ENCODE measurements at places on chromosomes 4 and X.

DNA sequence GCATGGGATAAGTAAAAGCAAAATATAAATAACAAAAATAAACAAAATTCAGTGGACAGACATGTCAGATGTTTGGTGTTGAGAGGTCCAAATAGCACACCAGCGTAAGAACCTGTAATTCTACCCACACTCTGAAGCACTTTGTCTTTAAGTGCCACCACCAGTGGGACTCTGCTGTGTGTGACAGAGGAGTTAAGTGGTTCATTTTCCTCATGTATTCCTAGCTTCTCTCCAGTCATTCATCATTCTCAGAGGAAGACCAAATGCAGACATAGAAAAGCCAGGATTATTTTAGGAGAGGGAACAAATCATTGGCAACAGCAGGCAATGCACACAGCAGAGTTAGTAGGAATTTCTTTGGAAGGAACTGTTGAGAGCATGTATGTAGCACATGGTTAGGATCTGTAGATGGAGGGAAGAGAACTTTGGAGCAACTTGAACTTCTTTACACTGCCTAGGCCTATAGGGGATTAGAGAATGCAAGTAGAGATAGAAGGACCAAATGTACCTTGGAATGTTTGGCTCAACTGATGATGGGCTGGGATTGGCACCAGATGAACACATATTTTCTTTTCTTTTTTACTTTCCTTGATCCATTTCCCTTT, 43.0 kb upstream of the ARHGAP24 start:
- no peak for DNase-seq

DNA sequence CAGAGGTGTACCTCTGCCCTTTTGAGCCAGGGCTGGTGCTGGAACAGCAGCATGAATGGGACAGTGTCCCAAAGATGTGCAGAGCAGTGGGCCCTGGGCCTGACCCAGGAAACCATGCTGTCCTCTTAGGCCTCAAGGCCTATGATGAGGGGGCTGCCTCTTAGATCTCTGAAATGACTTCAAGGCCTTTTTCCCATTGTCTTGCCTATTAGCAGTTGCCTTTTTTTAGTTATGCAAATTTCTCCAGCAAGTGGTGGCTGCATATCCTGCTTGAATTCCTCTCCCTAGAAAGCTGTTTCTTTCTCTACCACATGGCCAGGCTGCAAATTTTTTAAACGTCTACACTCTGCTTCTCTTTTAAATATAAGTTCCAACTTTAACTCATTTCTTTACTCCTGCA, 160.3 kb downstream of the CFAP299 start:
- DNase-seq, result no peak

GRCh38 chrX:130529531-130529930, 127.7 kb downstream of the RBMX2 start:
- DNase-seq, result no peak

GRCh38 chr4:170682558-170683294, 593.0 kb upstream of the AADAT start:
- no peak for DNase-seq

DNA sequence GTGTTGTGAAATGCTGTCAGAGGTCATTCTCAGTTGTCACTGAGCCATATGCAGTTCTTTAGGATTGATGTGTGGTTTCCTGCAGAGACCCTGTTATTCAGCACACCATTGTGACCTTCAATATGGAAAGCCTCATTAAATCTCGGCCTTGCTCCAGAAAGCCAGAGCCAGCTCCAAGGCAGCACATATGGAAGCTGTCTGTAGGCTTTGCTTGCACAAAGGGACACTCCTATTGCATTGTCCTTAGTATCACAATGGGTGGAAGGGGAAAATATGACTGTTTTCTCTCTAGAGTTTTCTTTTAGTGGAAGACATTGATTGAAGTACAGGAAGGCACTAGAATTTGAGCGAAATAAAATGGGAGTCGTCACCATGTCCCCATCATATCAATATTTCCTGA, 179.0 kb downstream of the CEP135 start:
- DNase-seq, result no peak

DNA sequence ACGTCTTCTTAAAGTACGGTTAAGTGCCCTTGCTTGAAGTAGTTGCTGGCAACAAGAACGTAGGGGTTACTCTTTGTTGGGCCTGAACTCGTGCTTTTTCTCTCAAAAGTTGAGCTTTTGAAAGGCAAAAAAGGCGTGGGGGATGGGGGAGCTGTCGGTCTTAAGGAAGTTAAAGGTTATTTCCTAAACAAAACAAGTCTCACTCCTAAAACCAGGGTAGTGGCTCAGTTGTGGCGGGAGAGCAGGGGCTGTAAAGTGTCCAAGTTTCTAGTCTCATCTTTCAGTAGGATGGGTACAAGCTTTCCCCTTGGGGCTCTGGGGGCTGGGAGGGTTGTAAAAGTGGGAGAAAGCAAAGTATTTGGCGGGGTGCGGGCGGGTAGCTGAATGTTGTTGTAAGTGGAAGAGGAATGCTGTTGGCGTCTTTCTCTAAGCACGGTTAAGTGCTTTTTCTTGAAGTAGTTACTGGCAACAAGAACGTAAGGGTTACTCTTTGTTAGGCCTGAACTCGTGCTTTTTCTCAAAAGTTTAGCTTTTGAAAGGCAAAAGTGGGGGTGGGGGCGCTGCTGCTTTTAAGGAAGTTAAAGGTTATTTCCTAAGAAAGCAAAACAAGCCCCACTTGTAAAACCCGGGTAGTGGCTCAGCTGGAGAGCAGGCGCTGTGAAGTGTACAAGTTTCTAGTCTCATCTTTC, 904 bp upstream of the WDR1 start:
- no peak for DNase-seq

GRCh38 chr4:152708796-152709195, 29.0 kb upstream of the TMEM154 start:
- no peak for DNase-seq

GRCh38 chrX:1452516-1453394, at the start of gene ASMTL:
Gene ASMTL, minus strand, starts transcription at chrX:1452909. Its CDS starts 69 bp downstream, at chrX:1452840.
- peak; percentile 99 for DNase-seq

DNA sequence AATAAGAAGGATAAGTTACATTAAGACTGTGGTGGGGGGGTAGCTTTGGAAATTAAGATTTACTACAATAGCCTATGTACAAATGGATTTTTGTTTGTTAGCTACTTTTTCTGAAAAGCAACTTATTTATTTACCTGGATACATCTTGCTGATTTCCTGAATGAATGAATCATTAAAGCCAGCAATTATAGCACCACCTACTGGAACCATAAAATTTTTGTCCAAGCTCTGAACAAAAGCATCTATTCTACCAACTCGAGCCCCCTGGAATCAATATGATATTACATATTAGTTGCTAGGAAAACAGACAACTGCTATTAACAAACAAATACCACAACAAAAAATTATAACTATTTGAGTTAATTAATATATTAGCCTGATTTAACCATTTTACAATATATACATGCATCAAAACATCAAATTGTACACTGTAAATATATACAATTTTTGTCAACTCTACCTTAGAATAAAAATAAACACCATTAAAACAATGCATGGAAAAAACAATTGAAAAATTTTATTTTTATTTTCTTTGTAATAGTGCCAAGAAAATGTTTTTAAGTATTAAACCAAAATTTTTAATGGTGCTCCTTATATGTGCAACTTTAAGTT, 15.3 kb downstream of the SEPSECS start:
- no peak for DNase-seq

DNA sequence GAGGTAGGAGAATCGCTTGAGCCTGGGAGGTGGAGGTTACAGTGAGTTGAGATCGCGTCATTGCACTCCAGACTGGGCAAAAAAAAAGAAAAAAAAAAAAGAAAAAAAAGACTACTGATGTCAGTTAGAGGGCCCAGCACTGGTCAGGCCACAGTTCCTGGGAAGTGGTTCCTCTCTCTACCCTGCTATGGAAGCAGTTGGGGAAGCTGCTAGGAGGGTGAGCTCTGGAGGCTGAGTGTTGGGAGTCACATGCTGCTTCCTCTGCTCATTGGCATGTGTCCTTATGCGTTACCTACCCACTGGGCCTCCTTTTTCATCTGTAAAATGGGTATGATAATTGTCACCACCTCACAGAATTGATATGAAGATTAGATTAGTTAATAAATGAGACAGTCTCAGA, 50.7 kb downstream of the SEPSECS start:
- DNase-seq, result no peak

DNA sequence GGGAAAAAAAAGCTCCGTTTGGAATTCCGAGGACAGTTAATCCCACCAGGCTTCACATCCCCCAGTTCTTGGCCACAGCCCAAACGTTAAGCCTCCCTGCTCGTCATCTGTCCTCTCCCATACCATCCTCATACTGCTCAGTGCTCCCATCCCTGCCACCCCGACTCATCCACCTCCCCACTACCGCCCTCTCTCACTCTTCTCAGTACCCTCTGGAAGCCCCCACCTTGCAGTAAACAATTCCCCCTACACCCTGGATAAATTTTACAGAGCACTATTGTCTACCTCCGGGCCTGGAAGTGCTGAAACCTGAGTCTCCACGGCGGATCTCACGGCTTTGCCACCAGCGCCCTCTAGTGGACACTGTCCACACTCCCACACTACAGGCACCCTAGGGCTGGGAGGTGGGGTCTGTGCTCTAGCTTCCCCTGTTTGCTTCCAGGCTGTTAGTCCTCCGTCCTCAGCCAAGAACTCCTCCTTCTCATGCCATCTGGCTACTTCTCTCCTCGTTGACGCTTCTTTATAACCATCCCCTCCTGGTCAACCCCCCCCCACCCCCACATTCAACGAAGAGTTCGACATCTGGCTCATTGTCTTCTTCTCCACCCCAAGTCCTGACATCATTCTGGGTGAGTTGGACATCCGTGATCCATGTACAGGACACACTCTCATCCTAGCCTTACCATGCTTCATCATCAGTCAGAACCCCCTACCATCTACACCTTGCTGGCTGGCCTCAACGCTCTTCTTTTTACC, 54.5 kb downstream of the RTL9 start:
- DNase-seq, result peak; percentile 71

DNA sequence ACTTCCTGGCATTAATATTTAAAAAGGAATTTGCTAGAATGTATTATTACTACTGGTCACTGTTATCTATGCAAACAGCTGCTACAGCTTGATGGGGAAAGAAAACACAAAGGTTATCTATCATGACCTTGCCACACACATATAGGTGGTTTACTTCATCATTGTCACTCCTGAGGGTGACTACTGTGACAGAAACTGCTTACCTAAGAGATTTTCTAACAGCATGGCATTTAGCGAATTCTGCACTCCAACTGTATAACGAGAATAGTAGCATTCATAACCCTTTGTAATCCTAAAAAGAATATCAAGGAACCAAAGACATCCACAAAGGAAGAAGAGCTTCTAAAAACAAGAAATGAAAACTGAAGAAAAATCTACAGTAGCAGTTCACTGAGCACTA, 74.6 kb upstream of the SPOCK3 start:
- no peak for DNase-seq

- no peak for DNase-seq
Observed at GRCh38 chr4:11847167-11847566, 418.5 kb upstream of the HS3ST1 start.

GRCh38 chrX:55488593-55489313, 895 bp downstream of the USP51 start:
- peak; percentile 64 for DNase-seq

GRCh38 chr4:75371915-75372314, 142.3 kb downstream of the RCHY1 start:
- no peak for DNase-seq

GRCh38 chrX:132883358-132883915, 75.0 kb downstream of the HS6ST2 start:
- DNase-seq, result no peak

Data from WERI-Rb-1 (cell line).